AML-193 (cell line): ENCODE measurements at places on chromosomes 1 and 21.

- DNase-seq, result no peak
Observed at GRCh38 chr1:111920221-111921024, 69.0 kb downstream of the KCND3 start.

GRCh38 chr1:27116232-27116631, 38.7 kb downstream of the SLC9A1 start:
- peak; percentile 45 for DNase-seq

DNA sequence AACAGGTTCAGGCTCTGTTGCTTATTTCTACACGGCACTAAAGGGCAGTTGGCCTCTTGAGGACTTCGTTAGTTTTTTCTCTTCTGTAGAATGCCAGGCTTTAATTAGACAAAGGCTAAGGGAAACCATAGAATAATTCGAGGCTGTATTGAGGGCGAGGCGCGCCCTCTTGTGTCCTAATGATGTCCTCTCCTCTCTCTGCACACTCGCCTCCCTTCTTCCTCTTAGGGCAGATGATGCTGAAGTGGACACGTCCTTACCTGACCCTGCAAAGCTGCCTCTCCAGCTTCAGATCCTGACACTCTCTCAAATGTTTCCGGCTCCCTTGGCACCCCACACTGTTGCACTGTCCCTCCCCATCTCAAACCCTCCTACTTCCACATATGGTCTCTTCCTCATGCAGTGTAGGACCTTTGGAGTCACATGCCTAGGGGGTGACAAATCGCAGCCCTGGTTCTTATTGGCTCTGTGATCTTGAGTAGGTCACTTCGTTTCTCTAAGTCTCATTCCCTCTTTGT, 1.9 kb upstream of the ZSCAN20 start:
- DNase-seq, result peak; percentile 92

GRCh38 chr1:20182415-20182814, 3.5 kb upstream of the UBXN10 start:
- DNase-seq, result no peak

DNA sequence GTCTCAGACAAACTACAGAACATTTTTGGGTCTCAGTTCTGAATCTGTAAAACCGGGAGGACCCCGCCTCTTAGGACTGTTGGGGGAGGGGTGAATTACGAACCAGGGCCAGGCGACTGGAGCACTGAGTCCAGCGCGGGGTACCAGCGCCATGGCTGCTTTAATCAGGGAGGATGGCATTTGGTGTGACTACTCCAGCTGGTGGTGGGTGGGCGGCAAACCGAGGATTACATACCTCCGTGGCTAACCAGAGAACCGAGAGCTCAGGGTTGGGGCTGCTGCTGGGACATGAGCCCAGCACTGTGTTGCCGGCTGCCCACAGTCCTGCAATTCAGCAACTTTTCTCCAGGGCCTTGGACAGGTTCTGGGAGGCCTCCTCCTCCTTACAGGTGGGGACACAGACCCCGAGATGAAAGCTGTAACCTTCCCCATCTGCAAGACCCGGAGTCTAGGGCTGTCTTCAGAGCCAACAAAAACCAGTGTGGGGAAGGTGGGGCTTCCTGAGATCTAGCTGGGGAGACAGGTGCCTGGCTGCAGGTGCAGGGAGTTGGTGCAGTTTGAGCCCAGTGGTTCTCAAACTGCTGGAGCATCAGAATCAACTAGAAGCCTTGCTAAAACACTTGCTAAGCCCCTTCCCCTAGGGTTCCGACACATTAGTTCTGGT, 273.5 kb downstream of the FOXD2 start:
- DNase-seq, result no peak

DNA sequence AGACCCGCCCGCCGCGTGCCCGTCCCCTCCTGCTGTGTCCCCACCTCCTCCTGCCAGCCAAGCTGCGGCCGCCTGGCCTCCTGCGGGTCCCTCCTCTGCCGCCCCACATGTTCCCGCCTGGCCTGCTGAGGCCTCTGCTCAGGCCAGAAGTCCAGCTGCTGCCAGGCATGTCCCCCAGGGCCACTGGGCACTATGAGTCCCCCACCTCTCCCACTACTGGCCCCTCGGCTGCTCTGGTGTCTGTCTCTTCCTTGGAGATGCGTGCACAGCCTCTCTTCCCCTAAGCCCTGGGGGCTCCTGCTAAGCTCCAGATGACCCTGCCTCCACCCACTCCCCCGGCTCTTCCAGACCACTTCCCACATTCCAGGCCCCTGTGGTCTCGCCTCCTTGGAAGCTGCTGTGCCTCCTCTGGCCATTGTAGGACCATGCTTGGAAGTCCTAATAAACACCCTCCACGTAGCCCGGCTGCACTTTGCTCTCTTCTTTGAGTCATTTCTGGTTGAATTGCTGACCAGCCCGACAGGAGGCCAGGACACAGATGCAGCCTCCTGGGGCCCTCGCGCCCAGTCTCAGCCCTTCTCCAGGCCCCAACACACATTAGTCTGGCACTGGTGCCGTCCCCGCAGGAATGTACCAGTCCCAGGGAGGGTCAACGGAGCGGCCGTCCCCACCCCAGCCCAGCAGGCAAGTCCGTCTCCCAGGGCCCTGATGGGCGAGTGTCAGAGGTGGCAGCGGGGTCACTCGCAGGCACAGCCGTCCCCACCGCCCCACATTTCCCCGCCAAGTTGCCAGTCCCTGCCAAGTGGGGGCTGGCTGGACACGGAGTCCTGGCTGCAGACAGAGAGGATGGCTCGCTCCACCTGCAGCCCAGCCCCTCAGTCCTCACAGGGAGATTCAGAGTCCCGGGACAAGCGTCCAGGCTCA, 1.1 kb downstream of the KRTAP10-12 start:
- DNase-seq, result no peak

GRCh38 chr1:82317671-82318070, 516.9 kb downstream of the ADGRL2 start:
- DNase-seq, result no peak

DNA sequence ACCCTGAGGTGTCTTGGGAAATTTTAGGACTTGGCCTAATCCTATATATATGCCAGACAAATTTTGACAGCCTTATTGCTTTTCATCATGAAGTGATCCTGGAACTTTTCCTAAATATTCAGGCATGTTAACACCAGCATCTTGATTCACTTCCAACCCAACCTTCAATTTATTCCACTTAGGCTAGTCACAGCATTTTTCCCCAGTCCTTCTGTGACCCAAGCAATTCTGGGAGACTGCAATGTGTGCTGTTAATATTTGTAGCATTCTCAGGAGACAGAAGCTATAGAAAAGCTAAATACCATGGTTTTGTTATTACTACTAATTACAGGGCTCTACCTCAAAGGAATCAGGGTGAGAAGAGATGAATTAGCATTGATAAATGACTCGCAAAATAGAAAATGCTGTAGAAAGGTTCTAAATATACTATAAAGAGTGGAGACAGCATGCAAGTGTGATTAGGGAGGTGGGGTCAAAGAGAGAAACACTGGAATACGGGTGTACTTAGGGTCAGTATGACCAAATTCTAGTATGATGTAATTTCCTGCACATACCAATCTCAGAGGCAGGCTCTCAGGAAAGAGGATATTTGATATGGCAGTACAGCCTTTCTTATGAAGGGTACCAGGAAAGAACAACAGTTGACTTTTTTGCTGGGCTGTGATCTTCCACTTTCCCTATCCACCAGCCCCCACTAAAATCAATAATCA, 29.1 kb downstream of the PRRX1 start:
- no peak for DNase-seq

- DNase-seq, result no peak
Observed at GRCh38 chr21:45322960-45323461, 35.3 kb upstream of the POFUT2 start.

DNA sequence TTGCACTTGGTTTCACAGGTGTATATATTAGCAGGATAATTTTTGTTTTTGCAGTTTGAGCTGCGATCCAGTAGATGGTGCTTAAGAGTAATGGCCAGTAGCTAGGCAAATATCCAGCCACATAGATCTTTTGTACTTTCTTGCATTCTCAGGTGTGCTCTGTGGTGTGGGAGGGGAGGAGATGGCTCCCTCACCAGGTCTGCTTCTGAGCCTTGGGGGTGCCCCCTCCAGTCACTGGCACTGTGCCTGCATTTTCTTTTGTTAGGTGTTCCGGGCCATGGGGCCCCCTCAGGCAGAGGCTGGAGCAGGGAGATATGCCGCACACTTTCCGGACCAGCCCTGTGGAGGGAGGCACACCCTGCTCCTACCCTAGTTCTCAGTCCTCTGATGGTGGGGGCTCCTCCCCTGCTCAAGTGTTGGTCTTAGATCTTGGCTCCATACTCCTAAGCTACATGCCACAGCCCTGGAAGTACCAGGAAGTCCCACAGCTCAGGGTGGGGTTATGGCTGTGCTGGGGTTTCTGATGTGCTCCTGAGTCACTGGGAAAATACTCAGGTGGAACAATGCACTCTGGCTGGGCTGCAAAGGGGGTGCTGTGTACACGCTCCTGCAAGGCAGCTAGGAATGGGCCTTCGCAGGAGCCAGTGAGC, 197.6 kb upstream of the DMRTA2 start:
- DNase-seq, result peak; percentile 15

DNA sequence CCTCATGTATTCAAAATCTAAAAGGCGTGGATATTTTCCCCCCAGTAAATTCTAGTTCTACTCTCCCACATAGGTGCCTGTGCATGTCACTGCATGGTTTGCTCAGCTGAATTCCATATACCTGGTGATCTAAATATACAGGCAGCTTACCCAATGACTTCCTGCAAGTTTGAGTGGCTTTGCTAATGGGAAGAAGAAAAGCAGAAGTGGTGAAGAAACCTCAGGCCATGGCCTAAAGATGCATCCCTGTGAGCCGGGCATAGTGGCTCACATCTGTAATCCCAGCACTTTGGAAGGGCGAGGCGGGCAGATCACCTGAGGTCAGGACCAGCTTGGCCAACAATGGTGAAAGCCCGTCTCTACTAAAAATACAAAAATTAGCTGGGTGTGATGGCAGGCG, 11.5 kb downstream of the SLC44A3 start:
- peak; percentile 88 for DNase-seq

DNA sequence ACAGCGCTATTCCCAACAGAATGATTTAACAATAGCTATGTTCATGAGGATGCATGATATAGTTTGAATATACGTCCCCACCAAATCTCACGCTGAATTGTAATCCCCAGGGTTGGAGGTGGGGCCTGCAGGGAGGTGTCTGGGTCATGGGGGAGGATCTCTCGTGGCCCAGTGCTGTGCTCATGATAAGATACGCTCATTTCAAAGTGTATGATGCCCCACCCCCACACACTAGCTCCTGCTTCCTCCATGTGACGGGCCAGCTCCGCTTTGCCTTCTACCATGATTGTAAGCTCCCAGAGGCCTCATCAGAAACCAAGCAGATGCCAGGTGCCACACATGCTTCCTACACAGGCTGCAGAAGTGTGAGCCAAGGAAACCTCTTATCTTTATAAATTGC, 93.6 kb downstream of the SMYD3 start:
- no peak for DNase-seq

DNA sequence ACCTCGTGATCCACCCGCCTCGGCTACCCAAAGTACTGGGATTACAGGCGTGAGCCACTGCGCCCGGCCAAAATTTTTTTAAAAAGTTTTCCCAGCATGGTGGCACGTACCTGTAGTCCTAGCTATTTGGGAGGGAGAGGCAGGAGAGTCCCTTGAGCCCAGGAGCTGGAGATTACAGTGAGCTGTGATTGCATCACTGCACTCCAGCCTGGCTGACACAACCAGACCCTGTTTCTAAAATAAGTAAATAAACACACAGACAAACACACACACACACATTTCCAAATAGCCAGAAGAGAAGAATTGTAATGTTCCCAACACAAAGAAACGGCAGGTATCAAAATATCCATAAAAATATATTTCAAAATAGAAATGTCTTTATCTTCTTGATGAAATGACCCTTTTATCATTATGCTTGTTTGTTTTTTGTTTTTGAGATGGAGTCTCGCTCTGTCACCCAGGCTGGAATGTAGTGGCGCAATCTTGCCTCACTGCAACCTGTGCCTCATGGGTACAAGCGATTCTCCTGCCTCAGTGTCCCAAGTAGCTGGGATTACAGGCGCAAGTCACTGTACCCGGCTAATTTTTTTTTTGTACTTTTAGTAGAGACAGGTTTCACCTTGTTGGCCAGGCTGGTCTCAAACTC, 9.3 kb downstream of the HES2 start:
- DNase-seq, result no peak

DNA sequence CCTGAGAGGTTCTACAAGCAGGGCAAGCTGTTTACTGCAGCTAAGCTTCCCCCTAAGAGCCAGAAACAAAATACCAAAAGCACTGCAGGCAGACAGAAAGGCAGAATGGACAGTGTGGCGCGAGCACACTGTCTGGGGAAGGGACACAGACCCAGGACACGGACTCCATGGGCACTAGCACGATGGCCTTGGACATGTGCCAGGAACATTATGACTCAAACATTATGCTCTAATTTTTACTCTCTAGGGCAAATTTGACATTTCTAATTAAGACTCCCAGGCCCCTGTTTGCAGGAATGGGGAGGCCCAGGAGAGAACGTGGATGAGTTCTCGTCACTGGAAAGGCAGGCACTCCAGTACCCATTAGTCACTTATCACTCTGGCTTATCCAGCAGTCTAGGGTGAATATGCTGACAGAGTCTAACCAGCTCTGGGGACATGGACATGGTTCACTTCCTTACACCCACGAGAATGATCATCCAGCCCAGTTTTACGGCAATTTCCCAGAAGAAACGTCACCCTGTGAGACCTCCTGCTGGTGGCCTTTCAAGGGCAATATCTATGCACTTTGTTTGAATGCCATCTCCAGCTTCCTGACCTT, 45.1 kb downstream of the CAPN8 start:
- DNase-seq, result no peak

GRCh38 chr21:45506241-45506817, 35.9 kb downstream of the SLC19A1 start:
- no peak for DNase-seq

DNA sequence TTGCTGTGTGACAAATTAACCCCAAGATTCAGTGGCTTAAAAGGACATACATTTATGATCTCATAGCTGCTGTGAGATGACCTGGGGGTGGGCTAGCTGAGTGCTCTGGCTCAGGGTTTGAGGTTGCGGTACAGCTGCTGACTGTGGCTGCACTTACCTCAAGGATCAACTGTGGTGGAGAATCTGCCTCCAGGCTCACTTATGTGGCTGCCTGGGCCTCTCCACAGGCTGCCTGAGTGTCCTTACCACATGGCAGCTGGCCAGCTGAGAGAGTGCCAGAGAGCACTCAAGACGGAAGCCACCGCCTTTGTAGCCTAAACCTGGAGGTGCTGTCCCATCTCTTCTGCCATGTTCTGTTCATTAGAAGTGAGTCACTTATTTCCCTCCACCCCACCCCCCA, 5.7 kb downstream of the LRRC71 start:
- DNase-seq, result peak; percentile 65

DNA sequence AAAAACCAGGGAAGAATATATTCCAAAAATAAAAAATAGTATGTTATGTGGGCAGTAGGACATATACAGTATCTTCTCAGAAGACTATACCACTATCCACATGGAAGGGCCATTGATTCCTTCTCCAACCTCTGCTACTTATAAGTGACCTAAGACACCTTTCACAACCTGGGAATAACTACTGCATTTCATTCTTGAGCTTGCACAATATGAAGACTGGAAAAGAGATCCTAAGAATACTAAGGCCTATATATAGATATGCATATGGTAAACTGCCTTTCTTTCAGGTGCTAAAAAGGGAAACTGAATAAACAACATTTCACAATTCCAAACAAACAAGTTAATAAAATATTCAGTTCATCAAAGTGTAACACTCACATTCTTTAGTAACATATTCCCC, 32.0 kb upstream of the SDC3 start:
- DNase-seq, result no peak

GRCh38 chr1:203325418-203326091, 20.2 kb downstream of the BTG2 start:
- DNase-seq, result no peak

- no peak for DNase-seq
Observed at GRCh38 chr1:220514256-220514655, 13.7 kb upstream of the MARK1 start.
